Head of caudate nucleus (tissue), 42 donors: ENCODE measurements at places on chromosomes 2 and 18.

- DNase-seq: no peak
These were observed 83.8 kb downstream of the EDAR start for GRCh38 chr2:108905176-108905575.

GRCh38 chr2:64482765-64483504, 29.0 kb downstream of the LGALSL start:
- no peak for DNase-seq

GRCh38 chr2:160703648-160704585, 210.3 kb upstream of the RBMS1 start:
- no peak for DNase-seq

GRCh38 chr2:233386382-233387041, 32.2 kb downstream of the DGKD start:
- no peak for DNase-seq

DNA sequence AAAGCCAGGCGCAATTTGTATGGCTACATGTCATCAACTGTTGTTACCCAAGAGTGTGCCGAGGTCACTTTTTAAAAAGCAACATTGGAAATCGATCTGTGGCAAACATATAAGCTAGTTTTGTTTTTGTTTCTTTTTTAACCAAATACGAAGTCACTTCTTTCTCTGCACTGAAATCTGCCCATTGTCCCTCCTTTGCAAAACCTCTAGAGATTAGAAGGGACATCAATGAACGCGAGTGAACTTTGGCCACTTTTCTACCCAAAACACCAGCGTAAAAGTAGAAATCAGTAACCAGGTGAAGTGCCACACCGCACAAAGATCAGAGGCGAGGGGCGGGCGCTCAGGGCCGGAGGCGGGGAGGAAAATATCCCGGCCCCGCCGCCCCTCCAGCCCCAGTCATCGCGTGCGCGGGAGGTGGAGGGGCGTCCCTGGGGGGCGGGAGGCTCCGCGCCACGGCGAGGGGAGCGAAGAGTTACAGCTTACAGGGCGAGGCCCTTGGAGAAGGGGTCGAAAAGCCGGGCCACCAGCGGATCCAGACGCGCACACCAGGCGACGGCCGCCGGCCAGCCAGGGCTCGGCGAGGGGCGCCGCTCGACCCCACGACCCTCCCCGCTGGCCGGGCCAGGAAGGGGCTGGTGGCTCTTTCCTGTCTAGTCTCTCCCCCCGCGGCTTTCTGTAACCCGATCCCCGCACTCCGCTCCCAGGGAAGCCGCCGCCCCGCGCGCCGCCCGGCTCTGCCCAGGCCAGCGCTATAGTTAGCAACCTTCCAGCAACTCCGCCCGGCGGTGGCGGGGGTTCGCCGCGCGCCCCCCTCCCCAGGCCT, 993 bp downstream of the RBMS1 start:
- DNase-seq: peak; percentile 40

DNA sequence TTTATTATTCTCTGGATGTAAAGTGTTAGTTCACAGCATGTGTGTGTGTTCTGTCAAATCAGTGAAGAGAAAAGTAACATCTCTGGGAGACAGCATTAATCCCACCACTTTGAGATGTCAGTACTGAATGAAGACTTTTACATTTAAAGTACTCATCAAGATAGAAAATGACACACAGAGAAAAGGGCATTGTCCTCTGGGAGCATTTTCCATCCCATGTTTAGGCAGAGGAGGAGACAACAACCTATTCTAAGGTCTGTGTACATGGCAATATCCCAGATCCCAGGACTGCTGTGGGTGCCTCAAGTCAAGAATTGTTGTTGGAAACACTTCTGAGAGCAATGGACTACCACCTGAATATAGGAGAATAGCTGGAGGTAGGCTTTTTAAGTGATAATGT, 201.5 kb downstream of the PPP1R1C start:
- no peak for DNase-seq

GRCh38 chr2:64574871-64575270, 50.7 kb downstream of the AFTPH start:
- DNase-seq: no peak

DNA sequence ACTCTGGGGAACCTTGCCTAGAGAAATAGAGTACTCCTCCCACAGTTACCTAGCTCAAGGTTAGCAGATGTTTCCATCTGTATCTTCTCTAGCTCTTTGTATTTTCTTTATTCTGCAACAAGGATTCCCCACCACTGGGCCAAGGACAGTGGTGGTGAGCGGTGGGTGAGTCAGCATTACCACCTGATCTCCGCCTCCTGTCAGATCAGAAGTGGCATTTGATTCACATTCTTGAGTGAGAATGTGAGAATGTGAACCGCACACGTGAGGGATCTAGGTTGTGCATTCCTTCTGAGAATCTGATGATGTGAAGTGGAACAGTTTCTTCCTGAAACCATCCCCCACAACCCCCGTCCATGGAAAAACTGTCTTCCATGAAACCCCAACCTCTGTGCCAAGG, 9.0 kb downstream of the EPB41L3 start:
- DNase-seq: no peak

- DNase-seq: no peak
These were observed 78.5 kb upstream of the HK2 start for GRCh38 chr2:74755386-74755785.

GRCh38 chr18:32337821-32338220, 132.9 kb downstream of the GAREM1 start:
- DNase-seq: no peak

DNA sequence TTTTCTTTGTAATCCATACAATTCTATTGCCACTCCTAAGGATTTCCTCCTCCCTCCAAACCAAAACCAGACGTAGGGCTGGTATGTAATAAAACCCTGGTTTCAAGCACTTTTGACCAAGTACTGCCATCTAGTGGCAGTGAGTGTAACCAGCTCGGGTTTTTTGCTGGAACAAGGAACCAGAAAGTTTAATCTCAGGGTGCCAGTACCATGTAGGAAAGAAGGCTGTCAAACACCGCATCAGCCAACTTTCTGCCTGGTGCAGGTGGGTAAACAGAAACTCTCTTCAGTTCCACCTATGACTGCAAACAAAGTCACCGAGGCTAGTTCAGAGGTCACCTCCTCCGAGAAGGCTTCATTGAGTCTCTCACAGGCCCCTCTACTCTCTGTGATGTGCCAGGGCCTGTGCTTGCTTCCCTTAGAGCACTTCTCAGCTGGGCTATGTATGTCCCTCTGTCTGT, 10.2 kb upstream of the THNSL2 start:
- DNase-seq: peak; percentile 75

GRCh38 chr2:132670496-132671150, 618 bp upstream of the LYPD1 start:
- DNase-seq: peak; percentile 64

GRCh38 chr2:228594012-228594411, 412.5 kb upstream of the SPHKAP start:
- DNase-seq: no peak

DNA sequence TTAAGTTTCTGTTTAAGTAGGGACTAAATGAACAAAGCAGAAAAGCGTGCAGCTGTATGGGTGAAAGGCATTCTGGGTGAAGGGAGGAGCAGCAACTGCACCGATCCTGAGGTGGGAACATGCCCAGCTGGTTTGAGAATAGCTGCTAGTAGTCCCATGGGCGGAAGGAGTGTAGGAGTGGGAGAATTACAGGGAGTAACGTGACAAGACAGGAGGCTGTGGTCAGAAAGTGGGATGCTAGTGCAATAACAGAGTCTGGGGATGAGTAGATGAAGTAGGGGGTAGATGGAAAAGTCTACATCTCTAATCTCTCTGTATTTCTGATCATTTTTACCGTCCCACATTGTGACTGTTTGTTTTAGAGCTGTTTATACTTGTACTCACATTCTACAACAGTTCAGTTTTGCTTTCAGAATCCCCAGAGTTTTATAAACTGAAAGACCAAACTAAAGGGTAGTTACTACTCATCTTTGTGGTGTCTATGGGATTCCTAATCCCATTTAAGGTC, 118.9 kb downstream of the LCLAT1 start:
- no peak for DNase-seq

DNA sequence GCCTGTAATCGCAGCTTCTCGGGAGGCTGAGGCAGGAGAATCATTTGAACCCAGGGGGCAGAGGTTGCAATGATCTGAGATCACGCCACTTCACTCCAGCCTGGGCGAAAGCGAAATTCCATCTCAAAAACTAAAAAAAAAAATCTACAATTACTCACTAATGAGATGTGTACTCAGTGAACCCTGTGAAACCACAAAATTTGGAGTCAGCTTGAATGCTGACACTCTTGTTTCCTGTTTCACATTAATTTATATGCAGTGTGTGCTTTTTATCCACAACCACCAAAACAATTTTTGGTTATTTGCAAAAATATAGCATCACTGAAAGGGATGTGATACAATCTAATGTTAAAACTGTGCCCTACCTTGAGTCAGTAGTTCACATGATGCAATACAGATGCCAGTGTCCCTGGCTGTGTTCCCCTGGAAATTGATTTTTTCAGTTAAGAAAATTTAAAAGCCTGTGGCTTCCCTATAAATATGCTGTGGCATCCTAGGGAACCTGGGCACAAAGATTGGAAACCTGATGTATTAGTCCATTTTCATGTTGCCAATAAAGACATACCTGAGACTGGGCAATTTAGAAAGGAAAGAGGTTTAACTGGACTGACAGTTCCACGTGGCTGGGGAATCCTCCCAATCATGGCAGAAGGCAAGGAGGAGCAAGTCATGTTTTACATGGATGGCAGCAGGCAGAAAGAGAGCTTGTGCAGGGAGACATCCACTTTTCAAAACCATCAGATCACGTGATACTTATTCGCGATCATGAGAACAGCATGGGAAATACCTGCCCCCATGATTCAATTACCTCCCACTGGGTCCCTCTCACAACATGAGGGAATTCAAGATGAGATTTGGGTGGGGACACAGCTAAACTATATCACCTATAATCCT, 337.5 kb upstream of the NT5C1B start:
- DNase-seq: no peak

DNA sequence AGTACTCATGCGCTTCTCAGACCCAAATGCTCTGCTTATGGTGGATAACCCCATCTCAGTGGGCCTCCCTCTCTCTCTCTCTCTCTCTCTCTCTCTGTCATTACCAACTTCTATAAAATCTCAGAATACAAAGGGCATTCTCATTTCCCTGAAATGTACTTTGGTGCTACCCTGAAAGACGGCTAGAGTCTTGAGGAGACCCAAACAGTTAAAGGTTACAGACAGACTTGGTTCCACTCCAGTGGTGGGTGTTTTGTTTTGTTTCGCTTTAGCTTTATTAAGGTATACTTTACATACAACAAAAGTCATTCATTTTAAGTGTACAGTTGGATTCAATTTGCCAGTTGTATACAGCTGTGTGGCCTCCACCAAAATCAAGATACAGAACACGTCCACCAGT, 60.9 kb downstream of the BCL11A start:
- no peak for DNase-seq

DNA sequence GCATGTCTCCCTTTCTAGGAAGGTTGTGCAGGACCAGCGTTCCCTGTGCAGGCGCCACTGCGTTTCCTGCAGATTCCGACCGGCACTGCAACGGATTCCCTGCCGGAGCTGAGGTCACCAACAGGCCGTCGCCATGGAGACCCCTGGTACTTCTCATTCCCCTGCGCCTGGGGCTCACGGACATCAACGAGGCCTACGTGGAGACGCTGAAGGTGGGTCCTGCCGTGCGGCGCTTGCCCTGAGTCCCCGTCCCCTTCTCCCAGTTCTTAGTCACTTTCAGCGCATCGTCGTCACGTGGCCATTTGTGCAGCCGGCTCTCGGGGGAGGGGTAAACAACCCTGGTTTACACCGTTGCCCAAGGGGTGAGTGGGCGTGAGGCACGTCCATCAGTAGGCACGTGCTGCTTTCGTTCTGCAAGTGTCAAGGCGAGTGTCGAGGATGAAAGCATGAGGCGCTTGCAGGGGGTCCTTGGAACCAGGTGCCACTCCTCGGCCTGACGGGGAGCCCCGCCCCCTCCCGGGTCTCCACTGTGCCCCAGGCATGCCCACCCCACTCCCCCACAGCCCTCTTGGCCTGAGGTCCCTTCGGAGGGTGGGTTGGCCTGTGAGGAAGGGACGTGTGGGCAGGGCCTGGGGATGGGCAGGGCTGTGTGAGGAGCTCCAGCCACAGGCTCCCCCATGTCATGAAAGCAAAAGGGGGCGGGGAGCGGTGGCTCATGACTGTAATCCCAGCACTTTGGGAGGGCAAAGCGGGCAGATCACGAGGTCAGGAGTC, 19.8 kb downstream of the DTYMK start:
- DNase-seq: no peak

DNA sequence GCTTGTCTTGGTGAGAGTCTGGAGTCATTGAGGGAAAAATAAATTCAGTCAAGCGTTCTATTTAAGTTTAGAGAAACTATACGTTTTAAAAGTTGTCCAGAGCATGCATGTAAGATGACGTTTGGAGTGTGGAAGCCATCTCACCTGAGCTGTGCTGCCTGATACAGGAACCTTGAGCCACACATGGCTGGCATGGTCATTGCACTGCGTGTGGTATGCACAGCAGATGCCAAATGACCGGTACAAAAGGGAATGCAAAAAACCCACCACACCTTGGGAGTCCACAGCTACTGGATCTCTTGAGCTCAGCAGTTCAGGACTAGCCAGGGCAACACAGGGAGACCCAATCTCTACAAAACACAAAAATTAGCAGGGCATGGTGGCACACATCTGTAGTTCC, 4.3 kb downstream of the MZT2B start:
- no peak for DNase-seq
